Neural progenitor cell (in vitro differentiated cells): ENCODE measurements at places on chromosomes 13 and 19.

DNA sequence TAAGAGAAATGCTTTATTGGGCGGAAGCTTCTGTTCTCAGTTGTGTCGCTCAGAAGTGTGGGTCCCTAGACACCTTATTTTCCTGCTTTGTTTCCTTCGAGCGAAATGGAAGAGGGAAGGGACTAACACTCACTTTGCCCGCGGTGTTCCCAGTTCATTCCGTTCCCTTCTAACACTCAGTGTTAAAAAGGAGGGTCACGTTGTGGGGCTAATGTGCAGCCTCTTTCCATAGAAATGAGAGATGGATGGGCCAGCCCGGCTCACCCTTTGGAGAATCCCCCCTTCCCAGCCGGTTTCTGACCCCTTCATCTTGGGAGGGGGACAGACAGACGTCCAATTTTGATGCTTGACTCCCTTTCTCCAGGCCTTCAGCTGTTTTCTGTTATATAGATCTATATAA is 2.3 kb downstream of the ATP11A start:
- no peak for DNase-seq

GRCh38 chr19:15584095-15584494 is 30.9 kb upstream of the CYP4F8 start:
- no peak for DNase-seq

DNA sequence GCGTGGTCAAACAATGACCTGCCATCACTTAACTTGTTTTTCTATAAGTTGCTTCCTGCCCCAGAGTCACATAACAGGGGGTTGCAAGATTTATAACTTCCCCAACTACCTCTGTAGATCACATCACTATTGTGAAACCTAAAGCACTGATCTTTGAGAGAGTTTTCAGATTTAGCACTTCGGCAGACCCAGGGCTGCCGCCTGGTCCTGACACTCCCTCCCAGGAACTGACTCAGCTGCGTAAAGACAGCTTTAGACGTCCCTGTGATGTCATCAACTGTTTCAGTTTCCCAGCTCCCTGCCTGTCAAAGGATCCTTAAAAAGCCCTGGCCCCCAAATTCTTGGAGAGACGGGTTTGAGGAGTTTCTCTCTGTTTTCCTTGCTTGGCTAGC is 33.3 kb downstream of the IGFL2 start:
- DNase-seq = no peak

DNA sequence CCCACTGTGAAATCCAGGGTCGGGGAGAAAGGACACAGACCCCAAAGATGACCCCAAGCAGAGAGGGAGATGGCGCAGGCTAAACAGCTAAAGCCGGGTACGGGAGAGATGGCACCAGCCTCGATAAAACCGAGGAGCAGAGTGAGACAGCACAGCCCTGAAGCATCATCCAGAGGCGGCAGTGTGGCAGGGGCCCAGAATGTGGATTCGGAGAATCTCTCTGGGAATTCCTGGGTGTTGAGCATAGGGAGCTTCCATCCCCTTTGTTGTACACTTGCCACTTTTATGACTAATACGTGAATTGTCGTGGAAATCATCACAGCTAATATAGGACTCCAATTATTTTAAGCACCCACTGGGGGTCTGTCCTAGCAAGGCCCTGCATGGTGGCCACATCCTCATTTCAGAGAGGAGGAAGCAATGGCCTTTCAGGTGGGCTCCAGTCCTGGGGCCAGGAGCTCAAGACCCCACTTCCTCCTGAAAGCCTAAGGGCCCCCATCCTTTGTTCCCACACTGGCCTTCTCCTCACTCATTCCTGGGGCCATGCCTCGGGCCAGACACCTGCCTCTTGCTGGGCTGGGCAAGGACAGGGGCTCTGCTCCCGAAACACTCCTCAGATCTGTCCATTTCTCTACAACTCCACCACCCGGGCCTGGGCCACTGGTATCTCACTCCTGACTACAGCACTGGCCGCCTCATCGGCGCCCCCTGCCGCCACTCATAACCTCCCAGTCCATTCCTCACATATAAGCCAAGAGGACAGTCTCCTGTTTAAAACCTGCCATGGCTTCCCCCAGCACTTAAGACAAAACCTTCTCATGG is 29.3 kb upstream of the ATP1A3 start:
- peak; percentile 55 for DNase-seq

- DNase-seq = peak; percentile 14
These were observed 1.3 kb upstream of the RSPH6A start for GRCh38 chr19:45816236-45817009.

- DNase-seq = no peak
These were observed 112.3 kb downstream of the AKAP11 start for GRCh38 chr13:42384265-42384664.

DNA sequence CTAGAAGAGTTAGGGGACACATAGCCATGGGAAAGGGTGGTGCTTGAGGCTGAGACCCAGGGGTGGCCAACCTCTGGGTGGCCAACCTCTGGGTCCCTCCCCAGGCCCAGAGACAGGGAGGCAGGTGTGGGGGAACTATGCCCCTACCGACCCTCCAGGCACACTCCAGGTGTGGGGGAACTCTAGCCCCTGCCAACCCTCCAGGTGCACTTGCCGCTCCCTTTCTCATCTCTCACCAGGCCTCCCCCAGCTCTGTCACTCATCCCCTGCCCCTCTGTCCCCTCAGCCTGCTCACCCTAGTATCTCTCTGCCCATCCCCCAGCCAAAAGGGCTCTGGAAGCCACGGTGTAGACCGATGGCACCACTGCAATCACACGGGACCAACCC is 10.6 kb upstream of the VSTM2B start:
- no peak for DNase-seq

DNA sequence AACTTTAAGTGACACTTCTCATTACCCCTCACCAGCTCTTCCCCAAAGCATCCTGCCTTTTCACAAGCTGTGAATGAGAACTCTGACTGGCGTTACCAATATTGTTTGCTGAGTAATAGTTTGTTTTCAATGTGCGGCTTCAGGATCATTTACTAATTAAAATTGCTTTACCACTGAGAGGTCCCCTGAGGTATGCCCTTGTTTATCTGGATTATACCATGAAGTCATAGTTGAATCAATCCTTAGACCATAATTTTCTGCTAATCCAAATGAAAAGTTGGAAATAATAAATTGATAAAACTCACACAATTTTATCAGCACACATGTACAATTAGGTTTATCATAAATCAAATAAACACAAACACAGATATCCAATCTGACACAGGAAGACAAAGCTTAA is 568.8 kb downstream of the PCDH9 start:
- no peak for DNase-seq

- peak; percentile 51 for DNase-seq
These were observed 23.4 kb downstream of the UBAC2 start for GRCh38 chr13:99224021-99224420.

GRCh38 chr19:38658462-38659306 is 11.2 kb downstream of the ACTN4 start:
- DNase-seq = no peak

DNA sequence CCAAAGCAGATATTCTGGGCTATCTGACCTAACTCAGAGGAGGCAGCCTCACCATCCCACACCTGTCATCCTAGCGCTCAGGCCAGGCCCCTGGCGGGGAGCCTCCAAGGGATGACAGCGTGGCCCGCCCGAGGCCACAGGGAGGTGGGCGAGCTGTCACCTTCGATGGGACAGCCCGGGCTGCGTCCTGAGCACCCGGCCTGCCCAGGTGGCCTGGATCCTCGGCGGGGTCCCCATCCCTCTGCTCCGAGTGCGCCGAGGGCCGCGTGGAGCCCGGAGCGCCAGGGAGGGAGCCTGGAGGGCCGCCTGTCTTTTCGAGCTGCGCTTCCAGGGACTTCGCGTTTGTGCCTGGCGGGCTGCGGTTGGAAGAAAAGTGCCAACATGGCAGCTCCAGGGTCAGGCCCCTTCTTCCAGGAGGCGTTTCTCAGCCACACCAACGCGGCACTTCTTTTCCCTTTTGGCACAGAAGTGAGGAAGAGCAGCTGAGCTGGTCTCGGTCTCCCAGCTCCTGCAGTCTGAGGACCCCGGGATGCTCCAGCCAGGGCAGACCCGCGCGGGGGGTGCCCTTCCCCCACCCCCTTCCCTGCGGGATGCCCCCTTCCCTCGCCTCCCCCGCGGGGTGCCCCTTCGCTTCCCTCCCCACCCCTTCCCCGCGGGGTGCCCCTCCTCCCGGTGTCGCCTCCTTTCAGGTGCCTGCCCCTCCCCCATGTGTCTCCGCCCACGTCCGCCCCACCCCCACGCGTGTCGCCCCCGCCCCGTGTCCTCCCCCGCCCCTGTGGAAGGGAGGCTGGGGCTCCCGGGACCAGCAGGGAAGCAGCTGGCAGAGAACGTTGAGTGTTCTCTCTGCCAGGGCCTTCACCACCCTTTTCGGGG is 42.3 kb downstream of the GJA3 start:
- peak; percentile 63 for DNase-seq

DNA sequence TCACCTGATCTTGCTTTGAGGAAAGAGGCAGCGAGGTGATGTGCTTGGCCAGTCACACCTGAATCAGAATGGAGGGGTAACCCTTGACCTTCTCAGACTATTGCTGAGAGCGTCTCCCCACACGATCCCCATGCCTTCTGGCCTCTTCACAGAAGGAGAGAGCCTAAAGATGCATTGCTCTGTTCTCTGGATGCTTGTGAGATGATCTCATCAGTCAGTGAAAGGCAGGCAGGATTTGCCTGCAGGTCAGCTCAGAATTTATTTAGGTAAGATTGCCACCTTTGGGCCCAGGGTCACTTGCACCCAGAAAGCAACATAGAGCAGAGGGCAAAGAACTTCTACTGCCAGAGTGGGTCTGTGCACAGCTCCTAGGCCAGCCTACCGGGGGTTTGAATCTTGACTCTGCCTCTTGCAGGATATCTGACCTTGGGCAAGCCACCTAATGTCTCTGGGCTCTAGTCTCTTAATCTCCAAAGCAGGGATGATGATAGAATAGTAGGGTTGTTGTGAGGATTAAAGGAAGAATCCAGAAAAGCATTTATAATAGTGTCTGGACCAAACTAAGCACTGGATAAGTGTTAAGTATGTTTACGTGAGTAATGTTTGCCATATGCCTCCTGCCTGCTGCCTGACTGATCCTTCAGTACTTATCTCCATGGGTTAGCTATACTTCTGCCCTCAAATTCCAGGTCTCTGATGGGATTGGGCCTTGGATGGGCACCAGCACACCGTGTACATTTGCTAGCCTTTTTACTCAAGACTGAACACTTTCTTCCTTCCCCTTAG is 8.4 kb upstream of the FLT1 start:
- DNase-seq = no peak

DNA sequence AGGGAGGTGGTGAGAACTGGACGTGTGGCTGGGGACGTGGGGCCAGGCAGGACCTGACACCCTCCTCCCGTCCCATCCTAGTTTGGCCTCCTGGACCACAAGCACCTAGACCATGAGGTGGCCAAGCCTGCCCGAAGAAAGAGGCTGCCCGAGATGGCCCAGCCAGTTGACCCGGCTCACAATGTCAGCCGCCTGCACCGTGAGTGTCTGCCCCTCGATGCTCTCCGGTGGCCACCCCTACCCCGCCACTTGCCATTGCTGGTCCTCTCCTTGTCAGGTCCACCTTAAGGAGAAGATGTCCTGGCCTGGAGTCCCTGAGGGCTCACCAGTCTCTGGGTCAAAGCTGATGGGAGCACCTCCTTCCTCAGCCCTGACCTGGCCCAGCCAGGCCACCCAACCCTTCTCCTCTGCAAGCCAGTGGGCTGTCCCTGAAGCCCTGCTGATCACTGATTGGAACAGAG is 2.2 kb downstream of the ANGPTL4 start:
- DNase-seq = no peak

- DNase-seq = no peak
These were observed 9.9 kb upstream of the ZNF90 start for GRCh38 chr19:20067943-20068342.
